ENCODE measurements at places on chromosomes 3 and 15.

DNA sequence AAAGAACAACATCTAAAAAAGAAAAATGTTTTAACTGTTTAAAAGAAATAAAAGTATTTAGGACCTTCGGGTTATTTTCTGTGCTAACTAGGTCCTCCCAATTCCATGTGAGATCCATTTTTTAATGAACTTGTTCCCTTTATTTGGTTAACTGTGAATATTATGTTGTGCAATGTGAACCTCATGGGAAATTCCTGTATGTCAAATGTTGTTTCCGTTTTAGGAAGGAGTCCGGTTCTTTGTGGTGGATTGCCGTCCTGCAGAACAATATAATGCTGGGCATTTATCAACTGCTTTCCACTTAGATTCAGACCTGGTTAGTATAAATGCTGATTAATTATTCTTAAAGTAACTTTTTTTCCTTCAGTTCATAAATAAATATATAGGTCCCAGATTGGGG is 35.5 kb upstream of the NIT2 start:
- no peak for DNase-seq

DNA sequence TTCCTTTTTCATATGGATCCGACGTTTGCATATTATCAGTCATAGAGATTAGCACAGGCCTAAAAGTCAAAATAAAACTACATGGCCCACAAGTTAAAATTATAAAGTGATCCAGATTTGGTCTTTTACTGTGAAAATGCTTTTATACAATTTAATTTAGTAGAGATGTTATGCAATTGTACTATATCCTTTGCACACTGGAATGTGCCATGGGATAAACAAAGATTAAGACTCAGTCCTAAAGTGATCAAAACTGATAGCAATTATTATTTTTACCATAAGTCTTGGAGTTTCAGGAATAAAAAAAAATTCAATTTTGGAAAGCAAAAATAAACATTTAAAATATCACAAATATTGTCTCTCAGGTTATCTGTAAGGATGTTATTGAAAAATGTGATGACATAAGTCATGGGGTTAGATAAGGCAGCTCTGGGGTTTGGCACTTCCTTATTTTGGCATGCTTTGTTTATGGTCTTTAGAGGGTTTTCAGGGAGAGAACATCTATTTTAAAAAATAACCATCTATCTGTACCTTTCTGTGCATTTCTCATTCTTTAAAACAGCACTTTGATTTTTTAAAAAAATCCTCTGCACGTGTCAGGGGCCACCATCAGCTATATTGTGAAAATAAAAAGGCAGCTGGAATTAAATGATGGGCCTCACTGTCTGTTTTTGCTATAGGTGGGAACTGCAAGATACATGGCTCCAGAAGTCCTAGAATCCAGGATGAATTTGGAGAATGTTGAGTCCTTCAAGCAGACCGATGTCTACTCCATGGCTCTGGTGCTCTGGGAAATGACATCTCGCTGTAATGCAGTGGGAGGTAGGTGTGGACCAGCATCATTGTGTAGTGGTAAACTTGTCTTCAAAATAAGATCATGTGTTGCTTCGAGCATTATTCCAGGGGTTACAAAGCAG is 67.3 kb downstream of the TGFBR2 start:
- DNase-seq, result no peak

DNA sequence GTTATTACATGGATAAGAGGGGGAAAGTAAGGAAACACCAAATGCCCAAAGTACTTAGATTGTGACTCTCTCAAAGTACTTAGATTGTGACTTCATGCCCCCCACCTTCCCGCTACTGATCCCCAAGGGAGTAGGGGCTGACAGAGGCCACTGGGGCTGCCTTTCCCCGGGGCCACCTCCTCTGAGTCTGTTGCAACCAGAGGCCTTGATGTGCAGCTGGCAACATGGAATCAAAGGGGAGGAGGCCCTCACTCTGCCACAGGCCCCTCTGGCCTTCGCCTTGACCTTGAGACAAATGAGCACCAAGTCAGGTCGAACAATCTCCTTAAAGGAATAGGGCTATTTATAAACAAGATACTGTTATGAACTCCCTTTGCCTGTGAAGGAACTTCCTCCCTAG is 62.5 kb downstream of the LRTM1 start:
- DNase-seq, result no peak

GRCh38 chr3:59364496-59364895 is 314.7 kb upstream of the CFAP20DC start:
- no peak for DNase-seq

DNA sequence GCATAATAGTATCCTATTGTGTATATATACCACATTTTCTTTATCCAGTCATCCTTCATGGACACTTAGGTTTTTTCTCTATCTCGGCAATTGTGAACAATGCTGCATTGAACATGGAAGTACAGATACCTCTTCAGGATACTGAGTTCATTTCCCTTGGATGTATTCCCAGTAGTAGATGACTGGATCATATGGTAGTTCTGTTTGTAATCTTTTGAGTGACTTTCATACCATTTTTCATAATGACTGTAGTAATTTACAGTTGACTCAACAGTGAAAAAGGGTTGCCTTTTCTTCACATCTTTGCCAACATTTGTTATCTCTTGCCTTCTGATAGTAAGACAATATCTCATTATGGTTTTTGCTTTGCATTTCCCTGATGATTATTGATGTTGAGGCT is 21.8 kb downstream of the MYH15 start:
- DNase-seq, result no peak
